Activated CD4-positive, alpha-beta T cell treated with anti-CD3 and anti-CD28 coated beads for 4 hours (primary cell): ENCODE measurements at places on chromosomes 5 and 9.

DNA sequence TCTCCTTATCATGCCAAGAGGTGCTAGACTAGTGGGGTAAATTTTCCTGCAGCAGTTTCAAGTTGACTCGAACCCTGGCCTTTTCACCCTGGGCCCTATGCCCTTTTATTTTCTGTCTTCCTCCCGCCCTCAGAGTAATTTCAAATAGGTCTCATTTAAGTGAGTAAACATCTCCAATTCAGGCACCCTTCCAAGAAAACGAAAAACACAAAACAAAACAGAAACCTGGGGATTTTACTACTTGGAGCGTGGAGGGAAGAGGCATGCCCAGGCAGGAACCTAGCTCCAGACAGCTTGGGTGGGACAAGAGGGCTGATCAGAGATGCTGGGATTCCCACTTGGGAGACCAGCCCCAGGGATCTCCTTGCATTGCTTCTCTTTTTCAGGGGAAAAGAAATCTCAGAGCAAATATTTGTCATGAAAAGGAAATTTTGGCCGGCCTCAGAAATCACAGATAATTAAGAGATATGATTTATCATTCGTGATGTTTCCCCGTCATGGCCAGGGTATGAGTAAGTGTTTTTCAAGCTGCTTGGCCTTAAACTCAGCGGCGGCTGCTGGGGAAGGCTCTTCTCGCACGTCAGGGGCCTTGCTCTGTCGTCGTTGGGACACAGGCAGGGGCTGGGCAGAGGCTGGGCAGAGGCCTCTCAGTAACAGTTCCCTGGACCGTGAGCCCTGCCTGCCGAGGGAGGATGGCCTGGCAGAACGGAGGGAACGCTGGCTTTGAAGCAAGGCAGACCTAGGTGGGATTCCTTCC lies 248.6 kb upstream of the KLF4 start:
- DNase-seq, result no peak

DNA sequence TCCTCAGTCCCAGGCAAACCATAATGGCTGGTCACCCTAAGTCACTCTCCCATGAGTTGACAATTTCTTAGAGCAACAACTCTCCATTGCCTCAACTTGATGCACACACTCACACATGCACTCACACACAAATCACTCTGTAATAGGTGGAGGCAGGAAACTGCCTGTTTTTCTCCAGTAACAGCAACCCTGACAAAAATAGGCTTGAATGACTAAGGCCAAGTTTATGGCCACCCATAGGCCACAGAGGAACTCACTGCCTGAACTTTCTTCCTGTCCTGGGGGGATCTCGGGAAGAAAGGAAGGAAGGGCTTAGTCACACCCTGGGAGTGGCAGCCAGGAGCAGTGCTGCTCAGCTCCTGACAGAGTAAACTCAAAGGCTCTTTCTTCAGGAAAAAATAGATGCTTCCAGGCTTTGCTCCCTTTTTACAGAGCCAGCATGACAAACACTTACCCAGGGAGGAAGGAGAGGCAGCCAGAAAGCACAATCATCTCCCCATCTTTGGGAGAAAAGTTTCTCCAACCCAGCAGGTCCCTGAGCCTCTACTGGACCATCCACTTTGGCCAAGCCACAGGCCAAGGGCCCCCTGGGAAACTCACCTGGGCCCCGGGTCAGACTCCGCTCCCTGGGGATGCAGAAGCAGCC lies 368 bp downstream of the SH3TC2 start:
- no peak for DNase-seq

- no peak for DNase-seq
Observed at GRCh38 chr9:77911928-77912327, 119.7 kb downstream of the GNAQ start.

GRCh38 chr5:77359231-77359630 lies 132.9 kb downstream of the WDR41 start:
- DNase-seq, result no peak

GRCh38 chr9:121707477-121708424 lies 56.3 kb downstream of the DAB2IP start:
- no peak for DNase-seq

DNA sequence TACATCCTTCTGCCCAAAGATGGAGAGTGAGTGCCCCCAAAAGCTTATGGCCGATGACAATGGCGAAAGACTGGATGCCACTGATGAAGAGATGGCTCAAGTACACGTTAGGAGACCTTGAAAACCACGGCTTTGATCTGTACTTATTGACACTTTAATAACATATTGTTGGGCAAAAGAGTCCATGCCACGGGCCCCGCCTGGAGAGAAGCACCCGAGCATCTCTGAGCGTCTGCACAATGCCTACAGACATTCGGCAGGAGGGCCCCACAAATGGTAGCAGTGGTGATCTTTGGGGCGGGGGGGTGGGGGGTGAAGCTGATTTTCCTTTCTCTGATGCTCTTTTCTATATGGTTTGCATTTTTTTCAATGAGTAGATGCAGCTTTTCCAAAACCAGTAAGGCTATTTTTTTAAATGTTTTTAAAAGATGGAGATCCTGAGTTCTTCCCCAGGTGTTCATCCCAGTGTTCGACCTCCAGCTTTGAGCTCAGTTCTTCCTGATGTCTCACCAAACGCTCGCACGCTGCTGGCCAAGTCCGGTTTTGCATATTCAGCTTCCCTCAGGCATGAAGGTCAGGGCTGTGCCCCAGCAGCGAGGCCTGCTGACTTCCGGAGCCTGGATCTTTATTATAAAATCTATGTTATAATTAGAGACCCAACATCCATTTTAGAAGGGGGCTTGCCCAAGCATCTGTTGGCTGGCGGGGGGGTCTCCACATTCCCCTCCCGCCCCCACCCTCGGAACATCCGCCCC lies 34.3 kb upstream of the BARHL1 start:
- no peak for DNase-seq

DNA sequence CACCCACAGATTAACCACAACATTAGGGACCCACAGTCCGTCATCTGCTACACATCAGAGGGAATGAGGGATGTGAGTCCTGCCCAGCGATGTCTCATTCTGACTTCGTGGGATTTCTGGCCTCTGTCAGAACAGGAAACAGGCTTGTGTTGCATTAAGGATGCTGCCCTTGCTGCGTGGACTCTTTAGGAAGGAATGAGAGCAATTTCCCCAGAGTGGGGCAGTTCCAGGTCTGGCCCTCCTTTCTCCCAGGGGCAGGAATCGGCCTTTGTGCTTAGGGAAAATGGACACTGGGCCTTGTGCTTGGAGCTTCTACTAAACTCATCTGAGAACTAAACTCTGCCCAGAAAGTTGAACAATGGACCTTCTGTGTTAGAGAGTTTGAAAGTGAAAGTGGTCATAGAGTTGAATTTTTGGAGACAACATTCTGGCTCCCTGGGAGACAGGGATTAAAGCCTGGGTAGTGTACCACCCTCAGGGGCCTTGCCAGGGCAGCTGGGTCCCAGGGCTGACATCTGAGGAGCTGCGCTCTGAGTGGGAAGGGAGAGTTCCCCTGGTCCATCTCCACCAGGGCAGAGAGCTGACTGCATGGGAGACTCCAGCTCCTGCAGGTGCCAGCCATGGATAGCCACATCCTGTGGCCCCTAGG lies 37.8 kb upstream of the S1PR3 start:
- DNase-seq, result no peak

- DNase-seq, result no peak
Observed at GRCh38 chr9:127522727-127523126, 71.4 kb downstream of the LRSAM1 start.

DNA sequence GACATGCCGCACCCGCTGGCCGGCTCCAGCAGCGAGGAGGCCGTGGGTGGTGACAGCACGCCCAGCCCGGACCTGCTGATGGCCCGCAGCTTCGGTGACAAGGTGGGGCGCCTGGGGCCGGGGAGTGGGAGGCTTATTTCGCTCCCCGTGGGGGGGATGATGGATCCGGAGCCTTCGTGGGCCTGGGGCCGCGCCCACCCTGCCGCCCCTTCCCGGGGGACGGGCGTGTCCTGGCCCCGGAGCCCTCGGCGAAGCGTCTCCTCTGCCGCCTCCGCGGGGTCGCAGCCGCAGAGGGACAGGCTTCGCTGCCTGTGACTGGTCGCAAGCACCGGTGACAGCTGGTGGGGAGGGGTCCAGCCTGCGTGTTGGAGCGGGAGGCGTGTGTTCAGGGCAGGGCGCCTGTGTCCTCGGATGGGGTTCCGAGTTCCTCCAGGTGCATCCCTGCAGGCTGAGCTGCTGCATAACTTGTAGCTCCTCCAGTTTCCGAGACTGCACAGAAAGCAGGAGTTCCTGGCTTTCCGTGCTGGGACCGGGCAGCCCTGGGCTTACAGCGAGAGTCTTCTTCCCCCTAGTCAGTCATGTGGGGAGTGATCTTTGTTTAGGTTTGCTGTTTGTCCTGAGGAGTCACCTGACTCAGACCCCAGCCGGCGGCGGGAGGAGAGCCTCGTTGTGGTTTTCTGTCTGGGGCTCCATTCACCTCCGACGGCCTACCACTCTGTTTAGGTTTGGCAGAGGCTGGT lies 666 bp downstream of the SNX30 start:
- DNase-seq, result peak; percentile 18

DNA sequence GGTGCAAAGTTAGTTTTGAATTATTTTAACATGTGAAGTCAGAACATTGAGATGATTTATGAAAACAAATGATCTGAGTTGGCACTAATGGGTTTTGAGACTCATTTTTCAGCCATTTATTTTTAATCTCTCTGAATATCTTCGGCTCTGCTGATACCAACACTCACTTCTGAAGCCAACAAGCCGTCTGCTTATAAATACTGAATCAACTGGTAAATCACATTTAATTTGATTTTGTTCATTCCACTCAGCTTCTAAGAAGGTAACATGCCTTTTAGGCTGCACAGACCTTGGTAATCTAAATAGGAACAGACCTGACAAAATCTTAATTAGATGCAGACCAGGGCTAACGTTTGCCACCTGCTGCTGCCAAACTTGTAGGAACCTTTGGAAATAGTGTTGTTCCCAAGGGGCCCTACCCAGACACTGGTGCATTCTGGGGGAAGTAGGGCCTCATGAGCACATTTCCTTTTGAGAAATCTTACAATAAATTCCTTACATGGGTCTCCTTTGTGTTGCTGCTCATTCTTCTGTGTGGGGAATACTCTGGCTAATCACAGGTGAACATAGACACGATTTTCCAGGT lies 182.2 kb downstream of the KCTD16 start:
- no peak for DNase-seq

DNA sequence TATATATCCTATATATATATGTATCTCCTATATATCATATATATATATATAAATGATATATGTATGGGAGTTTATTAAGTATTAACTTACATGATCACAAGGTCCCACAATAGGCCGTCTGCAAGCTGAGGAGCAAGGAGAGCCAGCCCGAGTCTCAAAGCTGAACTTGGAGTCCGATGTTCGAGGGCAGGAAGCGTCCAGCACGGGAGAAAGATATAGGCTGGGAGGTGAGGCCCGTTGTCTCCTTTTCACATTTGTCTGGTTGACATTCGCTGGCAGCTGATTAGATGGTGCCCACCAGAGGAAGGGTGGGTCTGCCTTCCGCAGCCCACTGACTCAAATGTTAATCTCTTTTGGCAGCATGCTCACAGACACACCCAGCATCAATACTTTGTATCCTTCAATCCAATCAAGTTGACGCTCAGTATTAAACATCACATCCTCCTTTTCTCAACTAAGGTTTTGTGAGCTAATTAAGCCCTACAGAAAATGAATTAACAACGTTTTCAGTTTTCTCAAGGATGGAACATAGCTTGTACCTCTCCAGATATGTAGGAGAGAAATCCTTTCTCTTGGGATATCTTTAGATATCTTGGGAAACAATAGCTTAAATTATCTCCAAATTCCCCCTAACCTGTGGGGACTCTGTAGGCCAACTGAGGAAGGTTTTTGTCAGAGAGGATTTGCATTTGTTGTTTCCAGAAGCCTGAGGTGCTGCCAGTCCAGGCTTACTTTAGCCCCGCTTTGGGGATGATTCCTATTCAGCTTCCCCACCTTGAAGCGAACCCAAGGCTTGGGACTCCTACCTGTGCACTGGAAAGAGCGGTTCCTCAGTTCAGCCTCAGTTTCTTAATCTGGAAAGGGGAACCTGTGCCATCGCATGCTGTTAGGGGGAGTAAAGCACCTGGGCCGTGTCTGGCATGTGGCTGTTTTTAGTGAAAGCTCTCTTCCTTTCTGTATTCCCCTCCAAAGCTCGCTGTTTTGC lies 163.2 kb downstream of the CACNA1B start:
- DNase-seq, result no peak

DNA sequence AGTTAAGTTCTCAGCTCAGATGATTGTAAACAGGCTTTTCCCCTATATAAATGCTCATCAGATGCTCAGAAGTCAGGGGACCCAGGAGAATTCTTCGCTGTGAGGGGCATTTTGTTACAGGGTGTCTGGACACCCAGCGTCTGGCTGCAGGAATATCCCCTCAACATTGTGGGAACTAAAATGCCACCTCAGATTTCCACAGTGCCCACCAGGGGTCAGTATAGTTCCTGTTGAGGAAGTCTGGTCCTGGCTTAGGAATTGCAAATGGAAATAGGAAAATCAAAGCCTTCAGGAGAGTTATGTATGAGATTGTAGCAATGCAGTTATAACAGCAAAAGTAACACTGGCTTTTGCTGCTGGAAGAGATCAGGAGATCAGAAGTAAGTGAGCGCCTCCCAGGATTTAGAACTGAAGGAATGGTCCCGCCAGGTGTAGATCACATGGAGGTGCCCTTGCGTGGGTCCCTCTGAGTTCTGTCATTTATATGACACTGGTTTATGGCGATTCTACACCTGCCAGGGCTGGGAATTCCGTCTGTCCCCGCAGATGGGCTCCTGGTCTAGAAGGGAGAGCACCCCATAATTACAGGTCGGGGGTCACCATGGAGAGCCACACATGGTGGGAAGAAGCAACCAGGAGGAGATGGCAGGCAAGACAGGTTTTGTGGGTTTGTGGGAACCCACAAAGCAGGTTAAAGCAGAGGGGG lies 47.1 kb upstream of the CTSL start:
- peak; percentile 31 for DNase-seq

GRCh38 chr5:171335616-171336015 lies 26.6 kb downstream of the TLX3 start:
- no peak for DNase-seq

DNA sequence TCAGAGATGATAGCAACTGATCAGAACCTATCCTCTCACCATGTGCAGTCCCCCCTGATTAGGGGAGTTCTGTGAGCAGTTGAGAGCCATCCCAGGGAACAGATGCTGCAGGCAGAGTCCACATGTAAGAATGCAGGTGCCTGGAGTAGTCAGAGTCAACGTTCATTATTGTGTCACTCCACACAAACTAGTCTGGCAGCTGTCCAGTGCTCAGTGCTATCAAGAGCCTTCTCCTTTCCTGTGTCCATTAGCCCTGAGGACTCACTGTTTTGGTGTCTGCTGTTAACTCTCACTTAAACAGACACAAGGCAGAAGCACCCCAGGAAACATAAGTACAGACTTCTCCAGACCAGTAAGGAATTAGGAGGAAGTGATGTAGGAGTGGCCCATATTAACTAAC lies 2.5 kb downstream of the SH3TC2 start:
- DNase-seq, result no peak

DNA sequence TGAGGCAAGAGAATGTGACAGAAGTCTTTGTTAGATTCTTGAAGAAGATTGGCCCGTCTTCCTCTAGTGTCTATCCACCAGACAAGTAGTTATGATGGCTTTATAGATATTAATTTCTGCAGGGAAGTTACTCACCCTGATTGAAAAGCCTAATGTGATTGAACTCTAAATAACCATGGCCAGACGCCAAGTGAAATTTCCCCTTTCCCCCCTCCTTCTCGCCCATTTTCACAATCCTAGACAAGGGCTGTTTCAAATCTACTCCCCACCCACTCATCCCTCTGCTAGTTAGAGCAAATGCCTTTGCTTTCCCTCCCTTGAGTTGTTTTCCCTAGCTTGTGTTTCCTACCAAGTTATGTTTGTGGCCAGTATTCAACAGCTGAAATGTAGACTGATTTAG lies 182.5 kb downstream of the TMEM167A start:
- no peak for DNase-seq
